Activated CD4-positive, alpha-beta T cell treated with anti-CD3 and anti-CD28 coated beads, Interleukin-2, amount 10 ng/mL, durations not matched to agents 7 days and 5 days (primary cell): ENCODE measurements at places on chromosomes 6 and 20. TPM values are rescaled to one million over a fixed set of nuclear protein-coding genes. Genes with fewer than 3 reads are reported as not detected.

FRS3 gene
- total RNA-seq, result 4.6 TPM

RNGTT gene
- 21.3 TPM for total RNA-seq

DNA sequence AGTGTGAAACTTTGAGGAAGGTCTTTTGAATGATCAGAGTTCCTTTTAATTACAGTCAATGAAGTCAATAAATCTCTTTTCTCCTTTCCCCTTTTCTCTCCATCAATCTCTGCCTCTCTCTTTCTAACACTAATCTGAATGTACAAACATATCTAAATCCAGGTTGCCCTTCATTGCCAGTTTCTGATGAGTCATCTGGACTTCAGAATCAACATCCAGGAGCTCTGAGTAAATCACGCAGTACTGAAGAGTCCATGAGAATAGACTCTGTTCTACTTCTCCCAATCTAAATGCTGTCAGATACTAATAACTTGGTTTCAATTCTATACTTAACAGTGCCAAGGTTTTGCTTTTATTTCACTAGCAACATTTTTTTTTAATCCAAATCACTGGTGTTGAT lies 238.7 kb upstream of the THEMIS start:
- no peak for DNase-seq

DNA sequence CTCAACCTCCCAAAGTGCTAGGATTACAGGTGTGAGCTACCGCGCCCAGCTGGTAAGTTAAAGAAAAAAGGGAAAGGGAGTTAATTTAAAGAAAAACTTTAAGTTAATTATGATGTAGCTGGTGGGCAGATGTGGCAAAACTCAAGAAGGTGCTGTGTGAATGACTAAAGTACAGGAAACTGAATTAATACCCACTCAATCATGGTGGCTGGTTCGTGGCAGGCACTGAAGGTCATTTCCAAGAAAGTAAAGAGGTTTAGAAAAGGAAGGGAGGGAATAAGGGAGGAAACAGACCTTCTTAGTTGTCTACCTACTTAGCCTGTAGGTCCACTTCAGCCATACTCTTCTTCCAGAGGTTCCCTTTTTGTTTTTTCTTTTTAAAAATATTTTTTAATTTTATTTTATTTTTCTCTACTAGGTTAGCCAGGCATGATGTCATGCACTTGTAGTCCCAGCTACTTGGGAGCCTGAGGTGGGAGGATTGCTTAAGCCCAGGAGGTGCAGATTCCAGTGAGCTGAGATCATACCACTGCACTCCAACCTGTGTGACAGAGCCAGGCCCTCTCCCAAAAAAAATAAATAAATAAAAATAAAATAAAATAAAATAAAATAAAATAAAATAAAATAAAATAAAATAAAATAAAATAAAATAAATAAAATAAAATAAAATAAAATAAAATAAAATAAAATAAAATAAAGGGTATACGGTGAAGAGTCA lies 11.9 kb upstream of the TGM3 start:
- DNase-seq, result no peak

- no peak for DNase-seq
These were observed 80.0 kb upstream of the TAB2 start for GRCh38 chr6:149237464-149237863.

SLC2A10 gene
- not detected for total RNA-seq

GRCh38 chr6:155495011-155495768 lies 39.6 kb upstream of the NOX3 start:
- no peak for DNase-seq

- no peak for DNase-seq
These were observed 107.6 kb downstream of the SLC24A3 start for GRCh38 chr20:19320005-19320404.

EYA2 gene
- not detected for total RNA-seq

- no peak for DNase-seq
These were observed 25.7 kb upstream of the IRF4 start for GRCh38 chr6:365835-366234.

GRCh38 chr6:20840675-20841074 lies 306.4 kb downstream of the CDKAL1 start:
- DNase-seq, result no peak

CNPY3 gene
- 75.0 TPM for total RNA-seq

TSPO2 gene
- not detected for total RNA-seq

DNA sequence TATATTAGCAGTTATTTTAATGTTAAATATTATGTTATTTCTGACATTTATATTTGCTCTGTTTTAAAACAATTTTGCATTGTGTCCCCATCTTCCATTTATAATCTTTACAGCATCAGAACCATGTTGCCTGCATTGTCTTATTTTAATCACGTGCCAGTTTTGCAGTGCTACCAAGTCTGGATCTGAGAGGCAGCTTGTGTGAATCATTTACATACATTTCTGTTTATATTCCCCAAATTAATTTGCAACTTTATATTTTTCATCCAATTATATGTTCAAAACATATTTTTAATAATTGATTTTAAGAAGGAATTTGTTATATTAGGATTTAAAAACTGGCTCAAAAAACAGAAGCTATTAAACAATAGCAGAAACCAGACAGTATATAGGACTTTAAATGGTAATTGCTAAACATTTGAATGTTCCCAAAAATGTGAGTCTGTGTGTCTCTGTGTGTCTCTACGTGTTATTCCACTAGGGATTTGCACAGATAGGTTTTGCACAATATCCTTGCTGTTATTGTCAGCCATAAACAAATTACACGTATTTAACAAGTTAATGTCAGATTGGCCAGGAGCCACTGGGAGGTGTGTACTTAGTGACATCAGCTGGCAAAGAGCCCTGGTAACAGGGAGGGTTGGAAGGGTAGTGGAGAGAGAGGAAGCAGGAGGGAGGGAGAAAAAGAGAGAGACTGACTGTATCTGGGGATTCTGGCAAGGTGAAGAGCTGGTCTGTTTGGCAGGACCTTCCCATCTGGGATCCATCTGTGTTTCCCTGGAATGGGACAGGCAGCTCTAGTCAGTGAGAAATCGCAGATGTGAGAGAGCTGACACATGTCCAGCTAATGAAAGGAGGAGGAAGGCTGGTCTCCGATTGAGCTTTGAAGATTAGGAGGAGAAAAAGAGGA lies 72.1 kb downstream of the CBFA2T2 start:
- DNase-seq, result no peak

CYP24A1 gene
- not detected for total RNA-seq

DNA sequence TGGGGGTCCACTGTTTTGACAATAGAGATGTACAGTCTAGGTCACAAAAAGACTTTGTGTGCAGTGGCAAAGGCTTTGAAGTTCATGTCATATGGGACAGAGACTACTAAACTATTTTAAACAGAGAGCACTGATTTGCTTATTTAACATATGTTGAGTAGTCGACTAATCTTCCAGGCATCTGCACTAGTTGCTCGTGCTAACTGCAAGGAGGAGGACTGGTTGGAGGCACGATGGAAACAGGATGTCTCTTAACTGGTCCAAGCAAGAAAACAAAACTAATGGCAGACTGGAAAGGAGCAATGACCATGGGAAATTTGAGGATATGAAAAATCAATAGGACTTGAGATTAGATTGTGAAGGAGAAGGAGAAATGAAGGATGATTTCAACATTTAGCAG lies 28.5 kb upstream of the ERVFRD-1 start:
- DNase-seq, result no peak

- peak; percentile 81 for DNase-seq
These were observed at the start of gene VARS1 for GRCh38 chr6:31795616-31796298. VARS1 (minus strand) TSS chr6:31795752; CDS start chr6:31795217, 535 bp downstream.

DNA sequence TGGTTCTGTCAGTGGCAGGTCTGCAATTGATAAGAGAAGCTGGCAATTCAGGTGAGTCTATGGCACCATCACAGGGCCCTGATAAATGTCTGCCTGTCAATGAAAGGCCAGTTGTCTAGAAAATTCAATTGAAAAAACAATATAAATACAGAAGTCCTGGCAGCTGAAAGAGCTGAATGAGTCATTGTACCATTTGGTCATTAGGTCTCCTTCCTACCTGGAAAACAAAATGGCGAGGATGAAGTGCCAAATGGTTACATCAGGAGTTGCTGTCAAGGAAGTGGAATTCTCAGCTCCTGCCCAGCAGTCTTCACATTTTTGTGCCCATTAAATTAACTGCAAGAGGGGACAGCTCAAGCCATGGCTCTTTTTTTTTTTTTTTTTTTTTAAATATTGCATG lies 37.7 kb downstream of the PEX7 start:
- DNase-seq, result no peak
